ENCODE measurements at places on chromosomes 3 and 15. TPM values are rescaled to one million over a fixed set of nuclear protein-coding genes. Genes with fewer than 3 reads are reported as not detected.

GRCh38 chr15:31408724-31409123 lies 82.1 kb downstream of the KLF13 start:
- DNase-seq: no peak

DNA sequence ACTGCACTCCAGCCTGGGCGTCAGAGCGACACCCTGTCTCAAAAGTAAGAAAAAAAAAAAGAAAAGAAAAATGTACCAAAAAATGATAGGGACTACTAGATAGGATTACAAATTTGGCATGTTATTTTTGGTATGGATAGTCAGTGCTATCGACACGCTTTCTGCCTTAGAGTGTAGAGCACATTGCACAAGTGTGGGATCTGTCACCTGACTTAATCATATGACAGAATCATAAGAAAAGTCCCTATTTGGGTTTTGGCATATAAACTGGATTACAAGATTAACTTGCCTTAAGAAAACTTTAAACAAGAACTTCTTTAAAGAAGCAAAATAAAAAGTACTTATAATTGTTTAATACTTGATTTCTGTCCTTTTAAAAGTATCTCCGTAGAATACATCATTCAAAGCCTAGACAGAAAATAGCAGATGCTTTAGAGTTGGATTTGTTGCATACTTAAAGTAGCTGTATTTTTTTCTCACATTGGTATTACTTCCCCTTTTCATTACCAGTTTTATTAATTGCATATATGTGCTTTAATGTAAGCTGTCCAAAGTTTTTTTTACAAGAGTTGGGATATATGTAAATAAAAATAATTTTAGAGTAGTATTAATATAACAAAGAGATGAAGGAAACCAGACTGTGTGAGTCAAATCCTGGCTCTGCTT lies 7.8 kb downstream of the ATP6V1A start:
- no peak for DNase-seq

- DNase-seq: no peak
These were observed 17.8 kb downstream of the GCSAM start for GRCh38 chr3:112115161-112115739.

DNA sequence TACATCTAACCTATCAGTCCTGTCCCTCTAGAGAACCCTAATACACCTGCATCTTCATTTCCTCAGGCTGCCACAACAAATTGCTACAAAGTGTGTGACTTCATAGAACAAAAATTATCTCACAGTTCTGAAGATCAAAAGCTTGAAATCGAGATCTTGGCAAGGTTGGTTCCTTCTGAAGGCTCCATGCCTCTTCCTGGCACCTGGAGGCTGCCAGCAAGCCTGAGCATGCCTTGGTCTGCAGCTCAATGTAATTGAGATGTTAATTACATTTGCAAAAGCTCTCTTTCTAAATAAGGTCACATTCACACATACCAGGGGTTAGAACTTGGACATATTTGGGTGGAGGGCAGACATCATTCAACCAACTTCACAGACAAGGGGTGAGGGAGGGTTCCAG lies 86.4 kb upstream of the ABHD17C start:
- no peak for DNase-seq

DNA sequence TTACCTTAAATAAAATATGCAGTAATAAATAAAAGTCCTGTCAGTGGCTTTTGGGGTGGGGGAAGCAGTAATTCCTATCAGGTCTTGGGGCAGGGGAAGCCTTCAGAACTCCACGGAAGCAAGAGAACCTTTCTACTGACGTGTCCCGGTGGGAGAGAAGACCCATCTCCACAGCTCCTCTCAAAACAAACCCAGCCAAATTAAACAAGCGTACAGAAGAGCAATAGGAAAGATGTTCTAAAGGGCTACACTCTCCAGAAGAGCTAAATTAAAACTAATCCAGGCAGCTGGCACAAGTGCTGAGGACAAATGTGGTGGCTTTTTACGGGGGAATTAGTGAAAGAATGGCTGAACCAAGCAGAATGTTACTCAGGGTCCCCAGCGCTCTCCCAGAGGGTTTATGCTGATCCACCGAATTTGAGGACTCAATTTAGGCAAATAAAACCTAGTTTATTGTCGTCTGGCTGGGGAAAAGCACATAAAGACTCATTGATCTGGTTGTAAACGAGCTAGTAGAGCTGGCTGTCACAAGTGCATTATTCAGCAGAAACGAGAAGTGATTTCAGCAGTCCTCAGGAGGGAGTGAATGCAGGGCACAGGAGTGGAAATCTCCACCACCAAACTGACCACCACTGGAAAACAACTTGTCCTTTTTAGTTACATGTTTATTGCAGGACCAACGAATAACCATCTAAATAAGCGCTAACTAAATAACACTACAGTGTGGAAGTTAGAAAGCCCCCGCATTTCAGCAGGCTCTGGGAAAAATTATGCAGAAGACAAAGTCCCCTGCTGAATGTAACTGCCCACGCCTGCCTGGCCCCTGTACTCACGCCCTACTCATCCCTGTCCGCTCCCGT lies 13.5 kb downstream of the BFSP2 start:
- no peak for DNase-seq

GRCh38 chr3:10998542-10998941 lies 6.0 kb downstream of the SLC6A1 start:
- DNase-seq: no peak

- DNase-seq: no peak
These were observed 114.8 kb downstream of the FILIP1L start for GRCh38 chr3:99999536-99999935.

- DNase-seq: no peak
These were observed 19.1 kb upstream of the LIMD1 start for GRCh38 chr3:45575386-45575923.

CILP gene
- total RNA-seq: 31.1 TPM

ISL2 gene
- not detected for total RNA-seq

Data from left cardiac atrium (tissue), 4 donors.